ENCODE measurements at places on chromosomes 7 and 10.
A peak's percentile ranks its signal among the peaks of the same experiment; 100 is the strongest.

GRCh38 chr10:132449051-132449810 is 52.2 kb downstream of the PWWP2B start:
- DNase-seq = no peak

DNA sequence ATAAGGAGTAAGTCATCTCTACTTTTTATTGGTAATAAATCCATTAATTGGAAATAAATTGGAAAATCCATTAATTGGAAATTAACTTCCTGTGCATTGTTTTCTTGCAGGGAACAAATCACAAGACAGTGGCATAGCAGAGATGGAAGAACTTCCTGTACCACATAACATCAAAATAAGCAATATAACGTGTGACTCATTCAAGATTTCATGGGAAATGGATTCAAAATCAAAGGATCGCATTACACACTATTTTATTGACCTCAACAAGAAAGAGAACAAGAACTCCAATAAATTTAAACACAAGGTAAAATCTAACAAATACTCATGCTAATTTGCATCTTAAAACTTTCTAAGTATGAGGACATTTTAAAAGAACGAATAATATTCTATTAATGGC is 57.8 kb downstream of the PHYHIPL start:
- no peak for DNase-seq

DNA sequence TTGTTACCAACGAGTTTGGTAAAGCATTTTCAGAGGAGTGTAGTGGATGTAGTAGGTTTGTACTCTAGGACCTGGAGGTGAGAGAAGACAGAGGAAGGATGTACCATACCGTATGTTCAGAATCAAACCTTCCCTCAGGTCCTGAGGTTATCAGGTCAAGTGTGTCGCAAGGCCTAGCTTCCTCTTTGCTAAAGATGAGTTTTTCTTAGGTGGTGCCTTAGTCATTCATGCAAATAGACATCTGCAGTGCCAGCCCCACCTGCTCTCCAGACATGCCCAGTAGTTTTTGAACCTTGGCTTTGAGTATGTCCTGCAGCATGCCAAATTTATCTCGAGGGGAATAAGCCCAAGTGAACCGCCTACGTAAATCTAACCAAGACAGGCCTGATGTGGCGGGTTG is 71.3 kb downstream of the HDAC9 start:
- no peak for DNase-seq

DNA sequence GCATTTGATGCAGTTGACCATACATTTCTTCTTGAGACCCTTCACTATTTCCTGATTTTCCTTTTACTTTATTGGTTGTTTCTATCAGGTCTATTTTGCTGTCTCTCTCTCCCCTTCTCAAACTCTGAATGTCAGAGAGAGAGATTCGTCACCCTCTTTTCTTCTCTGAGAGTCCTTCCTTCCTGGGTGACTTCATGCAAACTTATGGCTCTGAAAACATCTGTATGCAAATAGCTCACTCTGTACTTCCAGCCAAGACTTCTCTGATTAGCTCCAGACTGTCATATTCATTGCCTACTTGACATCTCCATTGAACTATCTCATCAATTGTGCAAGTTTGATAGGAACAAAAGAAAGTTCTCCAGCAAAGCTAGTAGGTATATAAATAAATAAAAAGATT is 191.7 kb upstream of the KLF6 start:
- no peak for DNase-seq

DNA sequence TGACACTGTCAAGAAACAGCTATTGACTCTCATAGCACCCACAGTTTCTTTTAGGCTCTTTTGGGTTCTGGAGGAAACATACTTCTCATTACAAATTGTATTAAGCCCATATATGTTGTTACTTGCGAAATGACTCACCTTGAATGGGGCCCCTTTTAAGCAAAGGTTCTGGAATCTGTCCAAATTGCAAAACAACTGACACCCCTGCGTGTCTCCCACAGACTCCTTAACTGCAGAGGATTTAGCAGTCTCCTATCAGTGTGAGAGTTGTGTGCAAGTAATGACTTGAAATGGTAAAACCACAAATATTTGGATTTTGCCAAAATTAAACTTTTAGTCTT is 192.3 kb downstream of the DNAJC1 start:
- no peak for DNase-seq

DNA sequence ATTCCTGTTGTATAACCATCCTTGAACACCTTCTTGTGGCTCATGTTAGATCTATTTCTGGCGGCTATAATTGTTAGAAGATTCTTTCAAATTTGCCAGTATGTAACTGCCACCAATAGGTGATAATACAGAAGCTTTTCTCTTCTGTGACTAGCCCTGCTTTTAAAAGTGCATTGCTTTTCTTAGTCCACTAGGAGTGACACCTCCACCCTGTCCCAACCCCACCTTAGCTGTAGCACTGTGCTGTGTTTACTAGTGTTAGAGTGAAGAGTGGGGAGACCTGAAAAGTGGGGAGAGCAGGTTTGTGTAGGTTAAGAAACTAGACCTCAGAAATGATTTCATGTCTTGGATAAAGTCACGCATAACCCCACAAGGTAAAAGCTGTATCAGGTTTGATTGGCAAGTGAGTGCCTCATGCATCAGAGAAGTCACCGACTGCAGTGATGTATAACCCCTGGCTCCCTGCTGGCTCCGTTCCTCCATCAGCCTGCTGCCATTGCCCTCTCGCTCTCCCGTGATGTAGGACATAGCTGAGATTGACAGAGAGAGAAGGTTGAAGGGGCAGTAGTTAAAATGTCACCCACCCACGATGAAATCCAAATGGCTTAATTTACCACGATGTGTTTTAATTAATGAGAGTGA is 12.5 kb downstream of the NPVF start:
- DNase-seq = no peak

GRCh38 chr7:99029466-99030435 is 114.2 kb downstream of the SMURF1 start:
- DNase-seq = no peak

DNA sequence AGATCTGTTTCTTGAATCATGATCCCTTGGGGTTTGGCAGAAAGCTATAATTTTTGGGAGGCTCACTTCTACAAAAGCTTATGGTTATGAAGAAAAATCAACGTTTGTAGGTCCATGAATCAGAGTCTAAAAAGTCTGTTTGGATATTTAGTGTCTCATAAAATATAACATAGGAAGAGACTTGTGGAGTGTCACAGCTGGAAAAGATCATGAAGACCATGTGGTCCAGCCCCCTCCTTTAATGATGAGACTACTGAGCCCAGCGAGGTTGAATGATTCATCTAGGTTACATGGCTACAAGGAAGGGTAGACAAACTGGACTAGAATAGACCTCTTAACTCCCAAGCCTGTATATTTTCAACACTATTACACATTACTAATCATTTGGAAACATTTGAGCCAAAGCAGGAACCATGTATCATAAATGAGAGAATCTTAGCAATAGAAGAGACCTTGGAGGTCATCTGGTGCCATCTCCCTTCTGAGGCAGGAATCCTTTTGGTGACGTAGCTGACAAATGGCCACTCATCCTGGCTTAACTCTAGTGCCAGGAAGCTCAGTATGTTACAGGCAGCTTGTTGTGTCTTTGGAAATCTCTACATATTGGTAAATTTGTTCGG is 152.5 kb downstream of the CREB5 start:
- no peak for DNase-seq

- peak; percentile 48 for DNase-seq
Measured at GRCh38 chr10:15370212-15370855, 755 bp downstream of the FAM171A1 start.

DNA sequence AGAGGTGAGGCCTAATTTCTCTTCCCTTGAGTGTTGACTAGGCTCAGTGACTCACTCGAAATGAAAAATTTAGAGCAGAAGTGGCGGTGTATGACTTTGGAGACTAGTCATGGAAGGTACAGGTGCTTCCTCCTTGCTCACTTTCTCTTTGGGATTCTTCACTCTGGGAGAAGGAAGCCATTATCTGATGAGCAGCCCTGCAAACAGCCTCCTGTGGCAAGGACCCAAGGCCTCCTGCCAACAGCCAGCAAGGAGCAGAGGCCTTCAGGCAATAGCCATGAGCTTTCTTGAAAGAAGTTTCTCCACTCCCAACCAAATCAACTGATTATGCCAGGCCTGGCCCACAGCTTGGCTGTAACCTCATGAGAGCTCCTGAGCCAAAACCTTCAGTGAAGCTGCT is 369.6 kb upstream of the VWC2 start:
- no peak for DNase-seq

- no peak for DNase-seq
Measured at GRCh38 chr10:52993109-52993508, 220.5 kb upstream of the MBL2 start.

GRCh38 chr10:94123258-94123995 is 129.7 kb downstream of the PLCE1 start:
- no peak for DNase-seq

DNA sequence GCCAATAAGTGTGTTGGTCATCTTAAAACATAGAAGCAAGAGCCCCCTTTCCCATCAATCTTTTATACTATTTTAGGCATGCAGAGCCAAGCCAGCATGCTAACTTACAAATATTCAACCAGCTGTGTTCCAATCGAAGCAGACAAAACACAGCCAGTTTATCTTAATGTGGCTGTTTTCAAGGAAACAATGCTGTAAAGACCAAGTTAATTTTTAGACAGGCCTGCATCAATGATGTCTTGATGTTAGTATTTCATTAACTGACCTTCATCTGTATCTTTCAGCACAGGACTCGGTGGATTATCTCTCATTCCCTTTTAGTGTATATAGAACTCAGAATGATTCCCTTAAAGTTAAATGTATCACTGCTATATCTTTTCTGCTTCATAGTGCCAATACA is 262.0 kb upstream of the ZWINT start:
- DNase-seq = no peak

DNA sequence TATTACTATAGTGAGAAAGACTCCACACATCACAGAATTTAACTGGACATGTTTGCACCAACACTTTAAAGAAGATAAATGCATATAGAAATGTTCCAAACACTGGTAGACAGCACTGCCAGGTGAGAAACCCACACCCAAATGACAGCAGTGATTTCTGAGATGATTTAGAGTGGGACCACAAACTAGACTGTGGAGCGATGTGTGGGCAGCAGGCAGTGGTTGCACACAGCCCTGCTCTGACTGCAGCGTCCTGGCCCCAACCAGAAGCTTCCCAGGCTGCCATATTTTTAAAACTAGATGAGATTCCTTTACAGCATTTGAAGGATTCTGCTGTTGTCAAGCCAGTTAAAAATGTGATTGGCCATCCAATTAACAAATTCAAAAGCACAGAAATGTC is 47.7 kb upstream of the COMMD3 start:
- DNase-seq = peak; percentile 21

GRCh38 chr10:26717476-26717875 is 20.0 kb downstream of the PDSS1 start:
- no peak for DNase-seq
